ENCODE measurements at places on chromosomes 16 and 17.

DNA sequence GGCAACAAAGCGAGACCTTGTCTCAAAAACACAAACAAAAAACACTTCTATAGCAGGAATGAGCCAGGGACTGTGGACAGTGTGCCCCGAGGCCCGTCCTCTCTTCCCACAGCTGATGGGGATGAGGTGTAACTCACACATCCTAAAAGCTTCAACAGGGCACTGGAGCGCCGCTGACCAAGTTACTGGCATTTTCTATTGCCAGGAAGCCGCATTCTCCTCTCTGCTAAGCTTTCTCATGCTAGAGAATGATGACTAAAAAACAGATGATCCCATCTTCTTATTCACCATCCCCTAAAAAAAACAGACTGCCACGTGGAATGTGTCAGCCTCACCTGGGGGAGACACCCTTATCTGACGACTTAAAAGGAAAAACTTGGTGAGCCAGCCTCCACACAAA lies 16.3 kb downstream of the CARHSP1 start:
- no peak for DNase-seq

DNA sequence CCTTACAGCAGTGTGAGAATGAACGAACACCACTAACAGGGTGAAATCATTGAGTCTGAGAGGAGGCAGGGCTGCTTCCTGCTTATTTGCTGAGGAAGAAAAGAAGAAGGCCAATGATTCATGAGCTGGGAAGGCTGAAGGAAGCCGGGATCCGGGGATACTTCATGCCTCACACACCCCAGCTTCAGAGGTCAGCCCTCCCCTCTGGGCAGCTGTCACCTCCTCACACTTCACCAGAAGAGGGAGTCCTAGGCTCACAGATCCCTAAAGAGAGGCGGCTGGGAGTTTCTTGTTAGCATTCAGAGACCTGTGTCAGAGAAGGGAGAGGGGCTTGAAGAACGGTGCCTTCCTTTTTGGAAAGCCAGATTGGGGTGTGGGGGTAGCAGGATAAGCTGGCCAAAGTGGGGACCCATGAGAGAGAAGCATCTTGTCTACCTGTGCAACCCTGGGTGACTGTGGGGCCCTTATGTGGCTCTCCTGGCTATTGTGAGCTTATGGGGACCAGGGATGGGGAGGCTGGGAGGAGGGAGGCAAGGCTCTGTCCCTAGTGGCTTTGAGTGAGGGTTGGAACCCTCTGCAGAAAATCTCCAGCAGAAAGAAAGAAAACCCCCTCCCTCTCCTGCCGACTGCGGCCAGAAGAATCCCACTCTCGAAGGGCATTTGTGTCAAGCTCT lies 94.6 kb downstream of the RGS9 start:
- peak; percentile 64 for DNase-seq

- DNase-seq = peak; percentile 12
Measured at GRCh38 chr16:84453061-84453752, 51.3 kb downstream of the MEAK7 start.

DNA sequence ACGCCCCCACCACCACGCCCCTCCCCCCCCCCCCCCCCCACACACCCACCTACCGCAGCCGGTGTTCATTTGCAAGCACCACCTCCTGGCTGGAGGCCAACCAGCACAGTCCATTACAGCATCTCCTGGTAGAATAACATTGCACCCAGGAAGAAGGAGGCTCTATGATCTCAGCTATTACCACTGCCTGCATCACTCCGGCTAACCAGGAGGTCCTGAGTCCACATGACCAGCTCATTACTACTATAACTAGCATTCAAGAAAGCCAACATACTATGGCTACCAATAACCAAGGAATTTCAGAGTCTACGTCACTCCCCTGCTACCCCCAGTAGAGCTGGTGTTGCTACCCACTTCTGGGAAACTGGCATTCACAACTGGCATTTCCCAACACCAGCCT lies 81.1 kb upstream of the ALOX12 start:
- DNase-seq = no peak

- no peak for DNase-seq
Measured at GRCh38 chr17:28974451-28974850, 23.1 kb upstream of the PHF12 start.

DNA sequence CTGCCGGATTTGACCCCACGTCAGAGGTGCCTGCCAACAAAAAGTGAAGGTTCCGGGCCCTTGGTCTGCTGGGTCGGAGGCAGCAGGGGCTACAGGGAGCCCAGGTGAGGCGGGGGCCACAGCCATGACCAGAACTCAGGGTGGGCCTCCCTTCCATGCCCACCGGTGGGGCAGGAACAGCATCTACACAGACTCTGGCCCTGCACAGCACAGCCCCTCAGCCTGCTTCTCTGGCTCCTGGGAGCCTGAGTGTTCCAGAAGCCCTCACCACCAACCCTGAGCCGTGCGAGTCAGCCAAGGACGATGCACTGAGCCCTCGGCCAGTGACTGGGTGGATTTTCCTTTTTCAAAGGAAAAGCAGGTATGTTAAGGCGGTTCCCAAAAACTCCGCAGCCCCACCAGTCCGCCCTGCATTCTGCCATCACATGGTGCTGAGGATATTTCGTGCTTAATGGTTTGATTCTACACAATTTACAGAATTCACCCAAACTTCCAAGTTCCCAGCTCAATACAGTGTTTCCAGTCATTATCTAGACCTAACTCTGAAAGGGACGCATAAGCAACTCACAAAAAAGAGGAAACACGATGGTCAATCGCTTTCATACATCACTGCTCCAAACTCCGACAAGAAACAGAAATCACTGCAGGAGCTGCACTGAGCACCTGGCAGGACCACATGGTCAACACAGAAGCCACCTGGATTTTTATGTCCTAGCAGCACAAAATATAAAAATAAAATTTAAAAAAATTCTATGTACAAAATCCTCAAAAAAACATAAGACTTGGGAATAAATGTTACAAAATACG lies 19.4 kb upstream of the C16orf95 start:
- no peak for DNase-seq

- no peak for DNase-seq
Measured at GRCh38 chr16:30351586-30352419, 3.3 kb downstream of the CD2BP2 start.

DNA sequence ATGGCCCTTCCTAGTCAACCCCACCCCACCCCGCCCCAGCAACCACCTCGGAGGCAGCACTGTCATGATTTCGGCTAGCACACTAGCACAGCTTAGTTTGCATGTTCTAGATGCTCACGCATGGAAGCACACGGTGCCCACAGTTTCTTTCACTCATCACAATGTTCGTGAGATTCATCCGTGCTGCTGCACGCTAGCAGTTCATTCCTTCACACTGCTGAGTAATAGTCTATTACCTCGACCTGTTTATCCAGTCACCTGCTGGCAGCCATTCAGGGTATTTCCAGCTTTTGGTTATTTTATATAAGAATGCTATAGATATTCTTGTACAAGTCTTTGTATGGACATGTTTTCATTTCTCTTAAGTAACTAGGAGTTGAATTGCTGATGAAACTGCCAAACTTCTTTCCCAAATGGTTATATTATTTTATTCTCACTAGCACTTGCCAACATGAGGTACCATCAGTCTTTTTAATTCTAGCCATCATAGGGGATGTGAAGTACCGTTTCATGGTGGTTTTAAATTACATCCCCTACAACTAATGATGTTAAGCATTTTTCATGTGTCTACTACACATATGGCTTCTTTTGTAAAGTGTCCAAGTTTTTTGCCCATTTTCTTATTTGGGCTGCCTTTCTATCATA lies 75.7 kb downstream of the CYTH1 start:
- no peak for DNase-seq
